ENCODE measurements at places on chromosomes 4 and X. TPM values are rescaled to one million over a fixed set of nuclear protein-coding genes. Genes with fewer than 3 reads are reported as not detected.

PAK3 gene
- under 0.01 TPM for total RNA-seq

CXCL8 gene
- total RNA-seq, result 14.3 TPM

UFSP2 gene
- 30.9 TPM for total RNA-seq

POU4F2 gene
- not detected for total RNA-seq

SPP1 gene
- total RNA-seq, result 0.37 TPM

GPR78 gene
- 0.37 TPM for total RNA-seq

KCTD8 gene
- total RNA-seq, result 0.20 TPM

SLBP gene
- 59.9 TPM for total RNA-seq

PAGE1 gene
- not detected for total RNA-seq

FREM3 gene
- not detected for total RNA-seq

PDK3 gene
- 5.1 TPM for total RNA-seq

MFSD8 gene
- 21.7 TPM for total RNA-seq

RTL9 gene
- total RNA-seq, result 0.39 TPM

HSPA4L gene
- total RNA-seq, result 6.1 TPM

CDK16 gene
- total RNA-seq, result 92.1 TPM

GALNTL6 gene
- not detected for total RNA-seq

AKAP4 gene
- not detected for total RNA-seq

GATA1 gene
- not detected for total RNA-seq

HSFX2 gene
- total RNA-seq, result not detected

SPANXA1 gene
- not detected for total RNA-seq

MCUB gene
- total RNA-seq, result 25.4 TPM

NSUN7 gene
- under 0.01 TPM for total RNA-seq

UGT2B15 gene
- total RNA-seq, result not detected

WAS gene
- 0.20 TPM for total RNA-seq

GLOD5 gene
- not detected for total RNA-seq

SLITRK2 gene
- total RNA-seq, result 1.8 TPM

PDZD4 gene
- total RNA-seq, result 0.20 TPM

NLGN3 gene
- 0.37 TPM for total RNA-seq

MAGEC2 gene
- total RNA-seq, result not detected

CT47B1 gene
- total RNA-seq, result not detected

VCX3B gene
- not detected for total RNA-seq

TLR7 gene
- not detected for total RNA-seq

GABRG1 gene
- not detected for total RNA-seq

SPANXA2 gene
- total RNA-seq, result not detected

RHOH gene
- not detected for total RNA-seq

CXCL5 gene
- 20.2 TPM for total RNA-seq

SLC39A8 gene
- 8.8 TPM for total RNA-seq

KLHL13 gene
- total RNA-seq, result 2.9 TPM

HMGN5 gene
- 0.73 TPM for total RNA-seq

PABPC1L2B gene
- not detected for total RNA-seq

FAM114A1 gene
- 266 TPM for total RNA-seq

CCDC120 gene
- 0.39 TPM for total RNA-seq

PNMA5 gene
- total RNA-seq, result not detected

SOX3 gene
- not detected for total RNA-seq

BCOR gene
- total RNA-seq, result 7.0 TPM

MEPE gene
- not detected for total RNA-seq

TBC1D25 gene
- 6.6 TPM for total RNA-seq

AADAT gene
- total RNA-seq, result 4.9 TPM

KLKB1 gene
- total RNA-seq, result 0.37 TPM

SSX4 gene
- not detected for total RNA-seq

Data from subcutaneous preadipocyte (primary cell).